ENCODE measurements at places on chromosomes 12 and 14.
A peak's percentile ranks its signal among the peaks of the same experiment; 100 is the strongest.

DNA sequence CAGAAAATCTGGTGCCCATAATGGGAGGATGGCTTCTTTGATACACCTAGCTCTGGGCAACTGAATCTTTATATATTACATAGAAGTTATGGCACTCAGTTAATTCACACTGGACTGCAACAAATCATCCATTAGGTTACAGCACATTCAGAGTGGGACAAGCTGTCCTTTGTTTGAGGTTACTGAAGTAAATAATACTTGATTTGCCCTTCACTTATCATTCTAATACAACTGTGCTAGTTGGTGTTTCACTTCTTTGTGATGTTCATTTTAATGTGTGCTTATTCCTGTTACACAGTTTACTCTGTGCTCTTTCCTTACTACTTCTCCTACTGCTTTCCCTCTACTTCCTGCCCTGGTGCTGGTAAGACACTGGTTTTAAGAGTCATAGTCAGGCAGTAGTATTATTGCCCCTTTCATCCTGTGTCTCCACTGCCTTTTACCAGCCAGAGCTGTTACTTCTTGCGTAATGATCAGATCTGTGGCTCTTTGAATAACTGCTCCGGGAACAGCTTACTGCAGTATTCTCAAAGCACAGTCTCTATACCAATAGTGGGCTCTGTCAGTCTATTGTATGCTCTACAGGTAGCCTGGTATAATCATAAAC is 36.4 kb upstream of the GXYLT1 start:
- no peak for DNase-seq

GRCh38 chr14:34981743-34982420 is 910 bp upstream of the SRP54 start:
- DNase-seq: peak; percentile 21

DNA sequence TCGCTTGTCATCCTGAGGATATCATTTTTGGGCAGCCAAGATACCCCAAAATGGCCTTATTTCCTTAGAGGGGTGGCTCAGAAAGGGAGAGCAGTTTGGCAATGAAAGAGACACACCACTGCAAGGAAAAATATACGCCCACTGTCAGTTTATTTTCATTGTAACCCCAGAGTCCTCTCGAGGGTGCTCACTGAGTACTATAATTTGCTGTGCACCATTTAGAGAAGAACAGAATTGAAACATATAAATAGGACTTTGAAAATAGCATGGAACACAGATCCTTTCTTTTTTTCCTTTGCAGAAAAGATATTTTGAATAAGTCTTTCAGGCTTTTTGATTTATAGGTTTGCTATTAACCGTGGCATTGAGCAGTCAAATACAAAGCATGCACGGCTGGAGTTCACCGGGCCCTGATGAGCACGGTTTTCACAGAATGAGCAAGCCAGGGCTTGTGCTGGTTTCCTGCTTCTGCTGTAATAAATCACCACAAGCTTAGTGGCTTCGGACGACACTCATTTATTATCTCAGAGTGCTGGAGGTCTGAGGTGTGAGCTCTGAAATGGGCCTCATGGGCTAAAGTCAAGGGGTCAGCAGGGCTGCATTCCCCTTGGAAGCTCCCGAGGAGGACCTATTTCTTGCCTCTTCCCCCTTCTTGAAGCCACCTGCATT is 152.3 kb downstream of the ZNF664 start:
- DNase-seq: no peak

- peak; percentile 34 for DNase-seq
Measured at GRCh38 chr12:111298582-111299436, 70.1 kb downstream of the PHETA1 start.

- no peak for DNase-seq
Measured at GRCh38 chr12:2322554-2323120, 269.9 kb downstream of the CACNA1C start.

All from activated T-cell treated with anti-CD3 and anti-CD28 coated beads for 1 hour (primary cell).